ENCODE measurements at places on chromosomes 4 and X.

DNA sequence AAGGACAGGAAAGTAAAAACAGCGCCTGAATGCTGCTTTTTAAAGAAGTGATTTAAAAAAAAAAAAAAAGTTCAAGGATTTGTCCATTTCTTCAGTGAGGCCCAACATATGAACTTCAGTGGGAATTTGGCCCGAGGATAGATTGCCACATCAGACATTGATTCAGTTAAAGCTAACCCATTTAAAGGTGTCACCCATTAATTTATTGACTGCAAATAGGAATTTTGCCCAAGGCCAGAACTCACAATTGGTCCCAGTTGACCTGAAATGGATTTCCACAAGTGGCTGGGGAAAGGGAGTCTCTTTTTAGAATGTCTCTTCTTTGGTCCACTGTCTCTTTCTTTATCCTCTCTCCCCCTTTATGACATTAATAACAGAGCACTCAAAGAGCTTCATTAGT is 86.5 kb upstream of the RPL34 start:
- H3K4me1 ChIP-seq = no peaks in the 10 kb centered on the region
- H3K27ac ChIP-seq = no peak overlapping the region

- H3K27ac ChIP-seq = no peak overlapping the region
- no peak for DNase-seq
- H3K36me3 ChIP-seq = no peaks in the 10 kb centered on the region
- peaks cover 14% of the 10 kb centered on the region for H3K4me1 ChIP-seq
- H3K27me3 ChIP-seq = no peaks in the 10 kb centered on the region
- H3K4me3 ChIP-seq = peak overlapping the region; percentile 68
Observed at GRCh38 chr4:81214144-81214880, 710 bp downstream of the PRKG2 start.

DNA sequence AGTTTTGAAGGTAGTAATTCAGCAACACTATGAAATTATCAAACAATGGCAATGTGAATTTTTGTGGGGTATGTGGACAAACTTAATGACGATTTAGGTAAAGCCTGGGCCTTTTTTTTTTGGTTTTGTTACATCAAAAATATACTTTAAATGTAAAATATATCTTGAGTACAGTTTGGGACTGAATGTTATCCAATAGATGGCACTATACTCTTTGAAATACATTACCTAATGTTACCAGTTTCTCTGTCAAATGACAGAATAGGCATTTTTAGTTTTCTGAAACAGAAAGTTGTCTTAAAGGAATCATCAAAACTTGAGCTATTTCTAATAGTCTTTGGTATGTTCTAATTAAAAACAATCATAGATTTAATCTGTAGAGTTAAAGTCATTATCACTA is 1651.9 kb downstream of the C4orf33 start:
- H3K4me1 ChIP-seq = no peaks in the 10 kb centered on the region
- DNase-seq = no peak
- no peak overlapping the region for H3K27ac ChIP-seq
- H3K4me3 ChIP-seq = no peak overlapping the region

DNA sequence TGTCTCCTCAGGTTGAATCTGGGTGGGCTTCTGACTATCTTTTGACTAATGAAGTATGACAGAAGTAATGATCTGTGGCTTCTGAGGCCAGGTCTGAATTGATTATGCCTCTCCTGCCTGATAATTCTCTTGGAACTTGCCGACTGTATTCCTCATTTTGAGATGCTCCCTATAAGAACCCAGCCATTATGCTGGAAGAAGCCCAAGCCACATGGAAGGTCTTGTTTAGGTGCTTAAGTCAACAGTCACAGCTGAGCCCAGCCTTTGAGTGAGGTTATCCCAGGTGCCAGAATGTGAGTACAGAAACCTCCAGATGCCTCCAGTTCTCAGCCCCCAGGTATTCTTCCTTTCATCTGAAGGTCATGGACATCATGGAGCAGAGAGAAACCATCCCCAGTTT is 456.6 kb downstream of the IL15 start:
- H3K27ac ChIP-seq = no peak overlapping the region
- peaks cover 9% of the 10 kb centered on the region for H3K4me1 ChIP-seq
- no peak for DNase-seq
- no peak overlapping the region for H3K4me3 ChIP-seq

DNA sequence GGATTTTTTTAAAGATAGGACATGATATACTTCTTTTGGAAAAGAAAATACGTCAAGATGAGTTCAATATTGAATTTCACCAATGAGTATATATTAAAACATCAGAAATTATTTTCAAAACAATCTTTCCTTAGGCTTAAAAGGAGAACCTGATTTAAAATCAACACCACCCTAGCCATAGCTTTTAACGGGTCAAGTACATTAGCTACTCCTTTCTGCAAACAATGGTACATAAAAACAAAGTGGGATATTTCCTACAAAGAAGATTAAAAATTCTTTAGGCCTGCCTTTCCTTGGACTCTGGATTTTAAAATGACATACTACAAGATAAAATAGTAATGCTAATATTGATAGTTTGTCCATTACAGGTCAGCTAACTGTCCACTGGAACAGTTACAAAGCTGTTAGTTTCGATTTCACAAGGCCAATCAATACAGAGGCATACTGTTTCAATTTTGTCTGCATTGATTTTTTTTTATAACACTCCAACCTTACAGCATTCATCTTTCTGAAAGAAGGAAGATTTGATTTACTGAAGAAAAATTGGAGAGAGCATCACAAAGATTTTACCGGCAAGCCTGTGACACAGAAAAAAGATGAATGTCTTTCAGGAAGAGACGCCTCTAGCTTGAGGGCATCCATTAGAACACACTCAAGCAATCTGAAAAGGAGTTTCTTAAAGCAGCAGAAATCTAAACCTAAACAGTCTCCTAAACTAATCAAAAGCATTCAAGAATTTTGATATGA is 97.2 kb downstream of the MAB21L2 start:
- no peak for DNase-seq
- H3K36me3 ChIP-seq = no peaks in the 10 kb centered on the region
- H3K27me3 ChIP-seq = no peaks in the 10 kb centered on the region
- H3K27ac ChIP-seq = no peak overlapping the region

DNA sequence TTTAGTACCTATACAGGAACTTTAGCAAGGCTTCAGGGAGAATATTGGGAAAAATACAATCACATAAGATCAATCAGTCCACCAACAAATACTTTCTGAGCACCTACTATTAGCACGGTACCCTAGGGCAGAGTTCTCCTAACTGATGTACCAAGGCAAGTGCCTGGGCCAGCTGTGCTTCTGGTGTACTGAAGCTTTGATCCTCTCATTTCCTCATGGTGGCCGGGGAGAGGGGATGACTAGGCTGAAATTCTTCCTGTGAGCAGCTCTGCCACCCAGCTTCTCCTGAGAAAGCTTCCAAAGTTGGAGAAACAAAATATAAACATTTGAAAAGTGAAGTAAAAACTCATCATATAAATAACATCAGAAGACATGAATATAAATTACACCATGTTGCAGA is 49.3 kb upstream of the ATOH1 start:
- no peaks in the 10 kb centered on the region for H3K27me3 ChIP-seq
- no peaks in the 10 kb centered on the region for H3K4me1 ChIP-seq
- H3K36me3 ChIP-seq = no peaks in the 10 kb centered on the region
- H3K4me3 ChIP-seq = no peak overlapping the region
- DNase-seq = no peak

GRCh38 chr4:189979196-189980047 is 38.8 kb downstream of the FRG1 start:
- H3K4me1 ChIP-seq = no peaks in the 10 kb centered on the region
- no peak for DNase-seq
- no peaks in the 10 kb centered on the region for H3K27me3 ChIP-seq
- H3K27ac ChIP-seq = no peak overlapping the region
- no peaks in the 10 kb centered on the region for H3K36me3 ChIP-seq

DNA sequence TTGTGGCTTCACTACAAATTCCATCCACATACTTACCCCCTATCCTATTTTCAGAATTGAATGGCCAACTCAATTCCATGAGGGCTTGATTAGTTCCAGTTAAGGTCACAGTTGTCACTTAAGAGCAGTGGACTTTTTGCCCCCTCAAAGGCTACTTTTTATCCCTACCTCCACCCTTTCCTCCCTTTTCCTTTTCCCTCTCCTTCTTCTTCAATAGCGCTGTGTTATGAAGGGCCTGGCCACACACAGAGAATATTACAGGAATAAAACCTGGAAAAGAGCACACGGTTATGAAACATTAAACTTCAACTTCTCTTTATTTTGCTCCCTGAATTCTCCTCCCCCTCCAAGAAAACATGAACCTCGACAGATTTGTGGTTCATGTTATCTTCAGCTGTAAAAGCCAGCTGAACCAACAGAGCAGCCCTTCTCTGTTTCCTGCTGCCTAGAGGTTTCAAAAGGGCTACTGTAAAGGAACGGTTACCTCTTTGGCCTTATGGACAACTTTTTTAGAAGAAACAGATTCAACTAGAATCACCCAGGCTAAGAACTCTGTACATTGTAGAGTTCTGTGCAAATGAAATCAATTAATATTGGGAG is 87.0 kb upstream of the RPL34 start:
- H3K4me3 ChIP-seq = no peak overlapping the region
- H3K4me1 ChIP-seq = no peaks in the 10 kb centered on the region
- no peaks in the 10 kb centered on the region for H3K27me3 ChIP-seq
- no peak for DNase-seq

- H3K27me3 ChIP-seq = no peaks in the 10 kb centered on the region
- H3K27ac ChIP-seq = peak overlapping the region; percentile 80
- no peak for DNase-seq
- no peak overlapping the region for H3K4me3 ChIP-seq
Observed at GRCh38 chr4:87505862-87506261, 23.3 kb downstream of the SPARCL1 start.

DNA sequence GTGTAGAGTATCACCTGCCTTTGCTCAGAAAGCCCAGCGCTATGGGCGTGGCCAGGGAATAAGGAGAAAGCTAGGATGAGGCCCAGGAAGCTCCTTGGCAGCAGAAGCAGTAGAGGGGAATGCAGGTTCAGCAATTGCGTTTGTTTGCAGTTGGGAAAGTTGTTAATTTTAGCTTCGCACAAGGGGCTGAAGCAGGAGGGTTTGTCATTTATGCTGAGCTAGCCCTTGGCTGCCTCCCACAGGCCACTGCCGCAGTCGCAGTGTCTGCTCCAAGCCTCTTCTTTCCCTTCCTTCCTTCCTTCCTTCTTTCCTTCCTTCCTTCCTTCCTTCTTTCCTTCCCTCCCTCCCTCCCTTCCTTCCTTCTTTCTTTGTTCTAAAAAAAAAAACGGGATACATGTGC is 21.5 kb downstream of the FRMPD3 start:
- H3K4me1 ChIP-seq = no peaks in the 10 kb centered on the region
- H3K36me3 ChIP-seq = no peaks in the 10 kb centered on the region
- H3K27ac ChIP-seq = no peak overlapping the region
- no peaks in the 10 kb centered on the region for H3K27me3 ChIP-seq

DNA sequence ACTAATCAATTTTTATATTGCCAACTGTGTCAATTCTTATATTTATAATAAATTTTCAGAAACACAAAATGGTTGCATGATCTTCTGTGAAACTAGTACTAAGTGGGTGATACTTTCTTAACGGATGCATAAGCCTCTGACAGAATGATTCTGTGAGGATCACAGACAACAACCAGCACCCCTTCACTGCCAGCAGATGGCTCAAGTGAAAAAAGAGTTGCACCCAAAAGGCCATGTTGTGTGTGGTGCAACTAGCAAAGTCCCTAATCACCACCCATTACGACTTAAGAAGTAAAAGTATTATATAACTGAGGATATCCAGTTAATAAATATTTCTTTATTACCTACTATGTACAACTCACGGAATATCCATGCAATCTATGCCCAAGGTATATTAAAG is 334.0 kb downstream of the PCDH19 start:
- no peaks in the 10 kb centered on the region for H3K4me1 ChIP-seq
- no peak overlapping the region for H3K4me3 ChIP-seq
- no peaks in the 10 kb centered on the region for H3K27me3 ChIP-seq
- DNase-seq = no peak

DNA sequence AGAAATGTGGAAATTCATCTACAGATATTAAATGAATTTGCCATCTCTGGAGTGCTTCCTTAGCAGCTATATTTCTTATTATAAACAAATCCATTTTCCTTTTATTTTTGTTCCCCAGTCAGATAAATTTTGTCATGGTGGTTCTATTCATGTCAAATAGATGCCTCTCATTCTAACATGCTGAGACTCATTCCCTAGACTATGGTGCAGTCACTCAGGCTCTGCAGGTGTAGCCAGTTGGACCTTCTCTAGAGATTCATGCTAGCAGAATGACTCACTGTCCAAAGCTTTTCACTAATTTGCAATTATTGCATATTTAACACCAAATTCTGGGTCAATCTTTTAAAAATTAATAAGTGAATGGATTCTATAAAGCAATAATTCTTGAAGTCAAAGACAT is 1392.7 kb downstream of the PCDH7 start:
- H3K27me3 ChIP-seq = no peaks in the 10 kb centered on the region
- DNase-seq = no peak
- no peaks in the 10 kb centered on the region for H3K36me3 ChIP-seq
- H3K27ac ChIP-seq = no peak overlapping the region

- DNase-seq = no peak
- no peaks in the 10 kb centered on the region for H3K27me3 ChIP-seq
- H3K27ac ChIP-seq = no peak overlapping the region
Observed at GRCh38 chr4:79292008-79292407, 33.9 kb downstream of the NAA11 start.

DNA sequence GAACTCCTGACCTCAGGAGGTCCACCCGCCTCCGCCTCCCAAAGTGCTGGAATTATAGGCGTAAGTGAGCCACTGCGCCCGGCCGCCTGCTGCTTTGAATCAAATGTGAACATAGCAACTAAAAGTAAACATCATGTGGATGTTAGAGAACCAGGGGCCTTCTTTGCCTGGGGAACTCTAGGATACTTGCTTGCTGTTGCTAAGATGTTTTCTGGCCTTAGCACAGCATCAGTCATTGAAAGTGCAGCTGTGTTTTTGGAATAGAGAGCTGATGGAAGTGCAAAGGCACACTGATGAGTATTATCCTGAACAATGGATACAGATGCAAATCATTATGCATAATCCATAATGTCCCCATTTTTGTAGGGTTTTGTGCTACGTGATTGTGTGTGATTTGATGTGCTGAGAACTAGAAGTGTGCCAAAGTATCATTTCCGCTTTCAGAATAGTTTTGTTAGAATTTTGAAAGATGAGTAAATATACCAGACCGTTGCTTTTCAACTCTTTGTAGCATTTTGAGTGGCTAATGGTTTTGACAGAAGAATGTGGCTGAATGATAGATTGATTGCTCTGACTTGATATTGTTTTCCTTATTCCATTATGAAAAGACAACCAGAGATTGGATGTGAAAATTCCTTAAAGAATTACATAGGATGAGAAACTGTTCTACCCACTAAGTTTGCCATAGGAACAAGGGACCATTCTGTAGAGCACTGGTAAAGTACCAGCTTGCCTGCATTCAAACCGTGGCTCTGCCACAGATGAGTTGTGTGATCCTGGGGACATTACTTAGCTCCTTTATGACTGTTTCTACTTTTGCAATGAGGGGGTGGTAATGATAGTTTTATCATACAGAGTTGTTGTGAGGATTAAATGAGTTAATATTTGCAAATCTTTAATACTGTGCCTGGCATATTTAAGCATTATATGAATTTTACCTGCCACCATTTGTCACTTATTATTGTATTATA is 74.7 kb downstream of the REPS2 start:
- no peaks in the 10 kb centered on the region for H3K36me3 ChIP-seq
- DNase-seq = no peak
- H3K27ac ChIP-seq = no peak overlapping the region

Data from thoracic aorta (tissue), 2 donors.